ENCODE measurements at places on chromosomes 12 and 14.

GRCh38 chr14:34224221-34224620 lies 237.8 kb downstream of the SPTSSA start:
- DNase-seq, result no peak

- peak; percentile 42 for DNase-seq
Measured at GRCh38 chr14:20632448-20632830, 9.1 kb downstream of the OR6S1 start.

GRCh38 chr12:117994551-117995438 lies 21.7 kb upstream of the RFC5 start:
- DNase-seq, result no peak

- DNase-seq, result no peak
Measured at GRCh38 chr12:95721320-95721719, 69.2 kb downstream of the NTN4 start.

DNA sequence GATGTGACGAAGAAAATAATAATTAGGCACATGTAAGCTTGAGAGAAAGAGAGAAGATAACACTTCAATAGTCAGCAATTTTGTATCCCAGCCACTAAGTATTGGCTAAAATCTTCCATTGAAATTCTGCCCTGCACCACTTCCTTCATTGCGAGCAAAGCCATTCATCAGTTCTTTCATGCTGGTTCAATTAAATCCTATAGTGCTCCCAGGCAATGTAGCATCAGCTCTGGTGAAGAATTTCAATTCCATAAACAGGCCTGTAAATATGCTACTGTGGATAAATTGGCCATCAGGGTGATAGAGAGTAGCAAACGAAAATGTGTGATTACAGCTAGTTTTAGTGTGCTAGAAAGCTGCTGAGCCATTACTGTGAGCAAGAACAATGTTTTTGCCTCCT lies 24.7 kb downstream of the RPL10L start:
- DNase-seq, result no peak

DNA sequence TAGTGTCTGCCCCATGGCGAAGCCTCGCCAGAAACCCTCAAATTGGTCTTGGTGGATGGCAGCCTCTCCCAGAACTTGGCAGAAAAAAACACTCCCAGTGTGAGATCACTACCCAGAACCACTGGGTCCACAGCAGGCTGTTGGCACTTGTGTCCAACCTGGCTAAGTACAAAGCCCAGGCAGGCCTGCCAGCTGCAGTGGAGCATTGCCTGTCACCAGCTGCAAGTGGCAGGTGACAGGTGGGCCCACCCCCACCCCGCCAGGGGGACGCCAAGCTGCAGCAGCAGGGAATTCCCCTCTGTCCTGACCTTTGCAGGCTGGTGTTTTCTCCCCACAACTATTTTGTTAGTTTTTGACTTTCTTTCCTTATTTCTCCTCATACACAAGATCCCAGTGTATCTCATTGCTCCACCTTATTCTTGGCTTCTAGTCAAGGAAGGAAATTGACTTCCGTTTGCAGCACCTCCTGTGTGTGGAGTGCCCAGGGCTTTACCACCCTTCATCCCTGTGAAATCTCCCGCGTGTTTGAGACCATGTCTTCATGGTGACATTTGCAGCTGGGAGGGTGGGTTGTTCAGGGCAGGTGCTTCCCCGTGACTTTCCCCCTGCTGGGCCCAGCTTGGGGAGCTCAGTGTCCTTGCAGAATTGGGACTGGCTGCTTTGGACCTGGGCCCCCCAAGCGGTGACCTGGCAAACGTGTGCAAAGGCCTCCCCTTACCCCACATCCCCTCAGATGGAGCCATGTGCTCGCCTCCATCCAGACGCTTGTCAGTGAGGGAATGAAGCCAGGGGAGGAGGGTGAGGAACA lies 73.8 kb upstream of the RIN3 start:
- DNase-seq, result no peak

DNA sequence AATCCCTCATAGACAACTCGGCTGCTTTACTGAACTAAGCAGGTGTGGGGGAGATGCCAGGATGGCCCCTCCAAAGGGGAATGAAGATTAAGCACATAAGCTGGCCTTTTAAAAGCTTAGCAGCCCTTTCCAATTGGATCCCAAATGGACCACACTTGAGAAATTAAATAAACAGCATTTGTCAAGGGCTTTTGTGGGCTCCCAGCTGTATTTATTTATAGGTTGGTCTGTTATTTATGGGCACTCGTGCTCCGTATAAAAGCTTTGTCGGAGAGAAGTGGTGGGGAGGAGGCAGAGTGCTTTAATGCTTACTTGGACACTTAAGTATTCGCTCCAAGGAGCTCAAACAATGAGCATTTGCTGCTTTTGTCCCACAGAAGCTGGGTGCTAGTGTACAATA lies 580.2 kb downstream of the MED13L start:
- DNase-seq, result no peak

GRCh38 chr14:59254911-59255545 lies 66.6 kb downstream of the DAAM1 start:
- no peak for DNase-seq

DNA sequence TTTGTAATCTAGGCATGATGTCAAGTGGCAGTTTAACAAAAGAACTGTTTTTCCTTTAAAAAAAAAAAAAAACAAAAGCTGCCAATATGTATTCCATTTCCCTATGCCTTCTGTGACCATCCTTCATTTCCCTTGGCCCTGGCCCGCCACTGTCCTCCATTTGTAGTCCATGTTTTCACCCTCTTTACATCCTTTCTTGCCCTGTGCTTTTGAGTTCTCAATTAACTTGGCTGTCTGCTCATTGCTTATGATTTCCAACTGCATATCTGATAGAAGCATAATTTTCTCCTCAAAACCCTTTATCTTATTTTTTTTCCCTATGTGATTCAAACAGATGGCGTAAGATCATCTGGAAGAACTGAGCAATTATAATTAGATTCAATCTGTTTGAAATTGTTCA lies 297.5 kb downstream of the NAV3 start:
- no peak for DNase-seq

DNA sequence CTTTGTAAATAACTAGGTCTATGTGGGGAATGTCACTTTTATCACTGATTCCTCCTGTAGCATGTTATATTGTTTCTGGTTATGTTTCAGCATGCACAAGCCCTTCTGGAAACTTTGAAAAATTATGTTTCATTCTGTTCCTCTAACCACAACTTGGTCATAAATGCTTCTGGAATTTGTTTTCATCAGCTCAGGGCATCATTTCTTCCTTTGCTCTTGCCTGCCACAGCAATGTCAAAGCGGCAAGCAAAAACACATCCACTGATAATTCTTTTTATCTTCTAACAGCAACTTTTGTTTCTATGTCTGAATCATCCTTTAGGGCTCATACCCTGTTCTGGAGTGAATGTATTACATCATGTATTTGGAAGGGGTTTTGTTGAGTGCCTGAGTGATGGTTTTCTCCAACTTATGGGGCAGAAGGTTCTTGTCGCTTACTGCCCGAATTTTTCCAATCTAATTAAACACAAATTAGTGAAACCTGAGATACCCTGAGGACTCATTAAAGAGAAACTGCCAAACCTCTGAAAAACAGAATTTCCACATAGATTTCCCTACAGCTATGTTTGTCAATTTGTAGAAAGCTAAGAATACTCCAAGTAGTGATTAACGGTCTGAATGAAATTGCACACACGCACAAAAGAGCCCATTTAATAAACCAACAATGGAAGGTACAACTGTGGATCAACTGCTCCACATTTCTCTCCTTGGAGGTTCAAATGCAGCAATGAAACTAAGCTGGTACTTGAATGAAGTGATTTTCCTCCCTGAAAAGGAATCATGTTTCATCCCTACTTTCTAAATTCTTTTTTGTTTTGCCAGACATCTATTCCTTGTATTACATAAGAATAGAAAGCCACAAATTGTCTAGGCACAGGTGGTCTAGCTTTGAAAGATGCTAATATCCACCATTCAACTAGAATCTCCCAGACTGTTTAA lies 173.5 kb upstream of the KRR1 start:
- DNase-seq, result no peak

- no peak for DNase-seq
Measured at GRCh38 chr14:65035049-65035448, 48.4 kb downstream of the FNTB start.

- no peak for DNase-seq
Measured at GRCh38 chr12:690466-690865, 27.2 kb upstream of the NINJ2 start.

GRCh38 chr12:80877721-80878265 lies 59.9 kb downstream of the LIN7A start:
- DNase-seq, result no peak

- DNase-seq, result no peak
Measured at GRCh38 chr14:31834616-31835015, 242.5 kb upstream of the ARHGAP5 start.

GRCh38 chr12:86261578-86261977 lies 5.4 kb upstream of the MGAT4C start:
- DNase-seq, result no peak

GRCh38 chr14:87017335-87017734 lies 975.6 kb downstream of the GALC start:
- no peak for DNase-seq

DNA sequence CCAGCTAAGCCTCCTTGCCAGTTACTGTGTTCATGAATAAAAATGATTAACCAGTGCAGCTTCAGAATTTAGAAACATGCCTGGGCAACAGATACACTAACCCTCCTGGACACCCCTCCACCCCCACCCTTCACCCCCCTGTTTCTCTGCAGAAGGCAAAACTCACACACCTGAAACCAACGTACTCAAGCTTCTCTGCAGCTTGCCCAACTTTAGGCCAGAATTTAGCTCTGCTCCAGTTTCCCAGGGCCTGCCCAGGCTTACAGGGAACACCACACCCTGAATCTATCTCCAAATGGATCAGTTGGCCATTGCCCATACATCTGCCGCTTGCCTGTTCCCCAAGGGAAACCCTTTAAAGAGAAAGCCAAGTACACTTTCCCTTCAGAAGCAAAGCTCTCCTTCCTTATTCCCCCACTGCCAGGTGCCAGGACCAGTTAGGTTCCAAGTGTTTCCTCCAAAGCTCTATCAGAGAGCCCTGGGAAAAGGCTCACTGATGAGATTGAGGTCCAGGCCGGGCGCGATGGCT lies 1.8 kb upstream of the SPPL3 start:
- no peak for DNase-seq

Measured in SW480 (cell line).